ENCODE measurements at places on chromosomes 2 and 18.

GRCh38 chr2:200472853-200473464 lies 36.9 kb downstream of the KCTD18 start:
- DNase-seq: no peak

- DNase-seq: peak; percentile 68
Measured at GRCh38 chr2:138779781-138780445, at the start of gene NXPH2. NXPH2 (minus strand) TSS chr2:138780390; CDS start chr2:138780241, 149 bp downstream.

GRCh38 chr18:62715759-62716615 lies 646 bp downstream of the PHLPP1 start:
- DNase-seq: peak; percentile 76

GRCh38 chr2:156182132-156182531 lies 150.4 kb downstream of the NR4A2 start:
- no peak for DNase-seq

DNA sequence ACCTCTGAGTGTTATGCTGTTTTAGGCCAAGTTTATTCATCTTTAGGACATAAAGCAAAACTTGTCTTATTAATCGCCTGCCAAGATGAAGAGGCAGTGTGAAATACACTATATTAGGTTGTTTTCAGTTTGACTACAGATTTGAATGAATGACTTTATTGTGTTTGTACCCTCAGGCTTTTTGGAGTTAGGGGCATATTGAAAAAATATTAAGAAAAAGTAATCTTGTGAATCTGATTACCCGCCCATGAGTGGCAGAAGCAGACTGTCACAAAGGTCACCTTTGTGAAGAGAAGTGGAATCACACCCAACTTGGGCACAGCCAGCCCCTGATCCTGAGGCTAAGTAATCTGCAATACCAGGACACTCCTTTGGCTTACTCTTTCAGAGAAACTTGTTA lies 382.5 kb downstream of the NYAP2 start:
- DNase-seq: no peak

DNA sequence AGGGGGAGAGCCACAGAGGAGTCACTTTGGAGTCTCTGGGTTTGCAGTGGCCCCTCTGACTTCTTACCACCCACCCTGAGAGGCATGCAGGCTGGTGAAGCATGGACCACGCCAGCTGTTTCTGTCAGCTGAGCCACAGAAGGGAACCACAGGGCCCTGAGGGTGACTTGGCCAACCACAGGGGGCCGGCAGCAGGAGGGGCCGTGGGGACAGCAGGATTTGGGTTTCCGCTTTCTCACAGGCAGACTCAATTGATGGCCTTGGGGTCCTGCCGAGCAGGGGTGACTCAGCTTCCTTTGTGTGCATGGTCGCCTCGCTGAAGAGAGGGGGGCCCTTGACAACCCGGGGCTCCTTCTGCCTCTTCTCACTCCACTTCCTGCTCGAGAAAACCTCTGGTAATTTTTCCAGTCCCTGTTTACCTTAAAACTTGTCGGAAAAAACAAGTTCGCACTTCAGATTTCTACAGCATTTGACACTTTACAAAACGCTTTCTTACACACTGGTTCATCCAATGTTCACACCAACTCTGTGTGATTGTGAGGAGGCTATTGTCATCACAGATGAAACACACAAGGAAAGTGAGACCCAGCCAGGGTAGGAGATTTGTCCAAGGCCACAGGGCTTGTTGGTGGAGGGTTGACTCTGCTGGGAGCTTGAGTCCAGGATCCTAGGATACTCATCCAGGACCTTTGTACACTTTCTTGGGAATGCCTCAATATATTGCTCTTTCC lies 311.2 kb downstream of the LPIN1 start:
- peak; percentile 13 for DNase-seq

- no peak for DNase-seq
Measured at GRCh38 chr2:69097148-69097610, 84.2 kb downstream of the ANTXR1 start.

- DNase-seq: peak; percentile 22
Measured at GRCh38 chr18:77478646-77479442, 229.2 kb downstream of the GALR1 start.

- DNase-seq: no peak
Measured at GRCh38 chr18:39945076-39945475, 2010.0 kb upstream of the PIK3C3 start.

- DNase-seq: no peak
Measured at GRCh38 chr18:50793641-50794565, 25.9 kb downstream of the MRO start.

GRCh38 chr2:216257089-216257488 lies 115.2 kb downstream of the MARCHF4 start:
- no peak for DNase-seq

DNA sequence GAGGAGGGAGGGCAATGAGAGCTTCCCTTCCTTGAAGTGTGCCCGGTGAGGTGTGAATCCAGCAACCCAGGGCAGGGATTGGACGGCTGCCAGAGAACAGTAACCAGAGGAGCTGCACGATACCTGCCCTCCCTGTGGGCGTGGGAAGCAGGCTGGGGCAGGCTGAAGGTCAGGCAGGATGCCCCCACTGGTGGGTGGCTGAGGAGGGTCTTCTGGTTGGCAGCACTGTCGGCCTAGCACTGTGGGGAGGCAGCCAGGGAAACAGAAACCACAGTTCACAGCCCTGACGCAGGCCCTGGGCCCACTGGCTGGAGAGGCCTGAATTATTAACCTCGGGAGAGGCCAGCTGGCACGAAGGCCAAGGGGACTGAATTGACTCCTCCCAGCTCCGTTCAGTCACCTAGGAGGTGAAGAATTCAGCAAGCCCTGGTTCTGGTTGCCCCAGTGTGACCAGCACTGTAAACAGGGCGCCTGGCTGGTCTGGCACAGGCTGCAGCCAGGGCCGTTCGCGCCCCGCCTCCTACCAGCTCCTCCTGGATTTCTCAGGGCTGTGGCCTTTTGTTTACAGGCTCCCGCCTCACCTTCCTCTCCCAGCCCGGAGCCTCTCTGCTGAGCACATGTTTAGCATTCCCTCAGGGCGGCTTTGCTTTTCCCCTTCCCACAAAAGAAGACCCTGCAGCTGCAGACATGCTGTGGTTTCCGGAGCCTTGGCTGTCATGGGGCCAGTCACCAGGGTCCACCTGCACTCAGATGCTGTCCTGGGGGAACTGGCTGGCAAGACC lies 97.8 kb downstream of the B3GNT2 start:
- DNase-seq: peak; percentile 89

DNA sequence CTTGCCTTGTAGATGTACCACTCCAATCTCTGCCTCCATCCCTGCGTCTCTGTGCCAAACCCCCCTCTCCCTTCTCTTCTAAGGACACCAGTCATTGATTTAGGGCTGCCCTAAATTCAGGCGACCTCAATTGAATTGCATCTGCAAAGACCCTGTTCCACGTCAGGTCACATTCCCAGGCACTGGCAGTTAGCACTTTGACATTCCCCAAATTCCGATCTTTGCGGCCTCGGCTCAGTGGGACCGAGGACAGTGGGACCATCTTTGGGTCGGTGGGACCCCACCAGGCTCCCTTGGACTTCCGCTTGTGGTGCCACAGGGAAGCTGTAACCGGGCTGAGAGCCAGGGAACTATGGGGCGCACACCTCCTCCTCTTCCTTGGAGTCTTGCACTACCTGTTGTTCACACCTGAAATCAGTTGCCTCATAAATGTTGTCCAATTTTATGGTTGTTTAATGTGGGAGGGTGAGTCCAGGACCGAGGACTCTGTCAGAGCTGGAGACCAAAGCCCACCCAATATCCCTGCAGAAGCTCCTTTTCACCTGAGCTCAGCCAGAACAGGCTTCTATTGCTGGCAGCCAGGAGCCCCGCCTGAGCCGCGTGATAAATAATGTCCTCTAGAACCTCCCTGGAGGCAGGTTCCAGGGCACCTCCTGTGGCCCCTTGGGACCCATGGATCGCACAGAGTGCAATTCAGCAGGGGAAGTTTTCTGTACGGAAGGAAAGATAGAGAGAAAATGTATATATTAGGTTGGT lies 271.6 kb downstream of the EIPR1 start:
- no peak for DNase-seq

All from H7 (cell line).